IPS DF 6.9 (cell line): ENCODE measurements at places on chromosomes 6 and 20.

- DNase-seq = no peak
Measured at GRCh38 chr20:37526238-37526838, 1.3 kb downstream of the BLCAP start.

DNA sequence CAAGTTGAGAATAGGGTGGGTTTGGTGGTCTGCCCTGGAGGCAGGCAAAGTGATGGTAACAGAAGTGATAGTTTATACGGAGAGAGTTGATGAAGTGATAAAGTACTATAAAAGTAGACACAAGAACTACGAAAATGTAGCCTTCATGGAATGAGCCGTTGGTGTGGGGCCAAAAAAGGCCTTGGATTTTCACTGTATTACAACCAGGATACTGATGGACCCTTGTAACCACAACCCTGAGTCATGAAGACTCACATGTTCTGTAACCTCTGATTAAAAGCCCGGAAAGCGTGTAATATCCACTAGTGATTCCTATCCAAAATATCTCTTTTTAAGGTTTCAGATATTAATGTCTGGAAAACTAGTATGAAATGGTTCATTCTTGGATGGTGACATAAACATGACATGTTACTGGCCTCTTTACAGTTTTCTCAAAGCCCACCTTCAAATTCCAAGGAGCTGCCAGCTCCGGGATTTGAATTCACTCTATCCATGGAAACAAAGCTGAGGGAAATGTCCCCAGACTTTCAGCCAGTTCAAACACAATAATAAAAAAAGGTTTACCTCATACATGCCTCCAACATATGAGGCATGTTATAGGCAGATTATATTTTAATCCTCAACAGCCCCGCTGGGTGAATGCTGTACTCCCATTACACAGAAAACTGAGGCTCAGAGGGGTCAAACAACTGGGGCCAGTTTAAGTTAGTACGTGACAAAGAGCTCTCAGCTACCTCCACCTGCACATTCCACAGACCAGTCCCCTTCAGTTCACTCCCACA, 55.4 kb downstream of the MRPL14 start:
- no peak for DNase-seq

GRCh38 chr6:41858703-41859102, 36.5 kb downstream of the USP49 start:
- DNase-seq = no peak

DNA sequence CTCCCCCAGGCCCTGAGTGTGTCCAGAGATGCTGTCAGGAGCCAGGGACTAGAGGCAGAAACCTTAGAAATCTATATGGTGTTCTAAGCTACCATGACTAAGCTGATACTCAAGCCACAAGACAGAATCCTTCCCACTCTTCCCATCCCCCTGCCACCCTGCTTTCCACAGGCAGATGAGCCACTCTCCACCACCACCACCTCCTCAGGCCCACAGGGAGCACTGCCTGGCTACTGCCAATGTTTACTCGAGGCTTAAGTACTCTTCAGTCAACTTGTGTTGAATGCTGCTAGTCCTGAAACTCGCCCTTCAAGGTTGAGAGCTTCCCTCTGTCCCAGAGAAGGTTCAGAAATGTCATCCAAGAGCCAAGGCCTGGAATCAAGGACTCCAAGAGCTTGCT, 56.2 kb downstream of the CENPW start:
- DNase-seq = no peak

DNA sequence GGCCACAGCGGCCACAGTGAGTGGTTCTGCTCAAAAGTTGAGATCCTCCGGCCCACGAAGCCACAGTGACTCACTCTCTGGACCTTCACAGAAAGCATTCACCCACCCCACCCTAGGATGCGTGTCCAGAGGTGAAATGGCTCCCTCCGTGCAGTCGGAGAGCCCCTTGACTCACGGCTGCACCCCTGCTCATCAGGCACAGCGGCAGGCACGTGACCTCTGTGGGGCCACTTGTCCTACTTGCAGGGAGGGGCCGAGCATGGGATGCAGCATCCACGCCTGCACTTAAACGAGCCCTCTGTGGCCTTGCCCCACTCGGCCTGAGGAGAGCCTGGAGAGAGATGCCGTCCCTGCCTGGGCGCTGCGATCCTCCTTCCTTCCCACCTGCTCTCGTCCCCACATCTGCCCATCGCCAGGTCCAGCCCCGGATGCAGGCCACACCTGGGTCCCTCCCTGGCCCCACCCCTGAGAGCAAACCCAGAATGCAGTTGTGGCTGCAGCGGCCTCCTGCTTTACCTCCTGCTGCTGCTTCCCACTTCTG, 28.7 kb downstream of the NTSR1 start:
- DNase-seq = no peak

DNA sequence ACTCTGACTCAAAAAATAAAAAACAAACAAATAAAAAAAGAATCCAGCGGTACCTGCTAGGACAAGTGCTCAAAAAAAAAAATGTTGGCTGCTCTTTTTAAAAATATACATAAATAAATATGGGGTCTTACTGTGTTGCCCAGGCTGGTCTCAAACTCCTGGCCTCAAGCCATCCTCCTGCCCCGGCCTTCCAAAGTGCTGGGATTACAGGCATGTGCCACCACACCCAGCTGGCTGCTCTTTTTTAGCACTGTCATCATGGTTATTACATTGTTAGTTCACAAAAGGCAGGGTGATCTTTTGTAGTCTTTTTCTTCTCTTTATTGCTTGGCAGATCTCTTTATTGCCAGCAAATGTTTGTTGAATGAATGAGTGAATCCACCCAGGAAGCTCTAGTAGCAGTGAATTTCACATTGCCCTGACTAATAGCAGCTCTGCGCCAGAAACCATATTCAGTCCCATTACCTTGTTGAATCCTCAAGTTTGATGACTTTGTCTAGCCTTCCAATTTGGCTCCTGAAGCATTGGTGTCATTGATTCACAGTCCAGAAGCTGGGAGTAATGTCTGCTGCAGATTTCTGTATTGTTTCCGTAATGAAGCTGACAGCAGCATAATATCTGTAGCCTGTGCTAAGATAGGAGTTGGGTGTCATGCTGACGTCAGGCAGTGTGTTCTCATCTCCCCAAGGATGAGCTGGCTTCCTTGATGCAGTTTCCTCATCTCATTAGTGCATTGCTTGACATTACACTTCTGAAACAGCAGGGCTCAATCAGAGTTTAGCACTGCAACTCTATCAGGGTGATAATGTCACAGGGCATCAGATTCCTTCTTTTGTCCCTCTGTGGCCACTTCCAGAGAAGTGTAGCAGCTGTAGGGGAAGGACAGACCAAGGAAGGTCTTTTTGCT, 84.9 kb upstream of the TGM3 start:
- no peak for DNase-seq

DNA sequence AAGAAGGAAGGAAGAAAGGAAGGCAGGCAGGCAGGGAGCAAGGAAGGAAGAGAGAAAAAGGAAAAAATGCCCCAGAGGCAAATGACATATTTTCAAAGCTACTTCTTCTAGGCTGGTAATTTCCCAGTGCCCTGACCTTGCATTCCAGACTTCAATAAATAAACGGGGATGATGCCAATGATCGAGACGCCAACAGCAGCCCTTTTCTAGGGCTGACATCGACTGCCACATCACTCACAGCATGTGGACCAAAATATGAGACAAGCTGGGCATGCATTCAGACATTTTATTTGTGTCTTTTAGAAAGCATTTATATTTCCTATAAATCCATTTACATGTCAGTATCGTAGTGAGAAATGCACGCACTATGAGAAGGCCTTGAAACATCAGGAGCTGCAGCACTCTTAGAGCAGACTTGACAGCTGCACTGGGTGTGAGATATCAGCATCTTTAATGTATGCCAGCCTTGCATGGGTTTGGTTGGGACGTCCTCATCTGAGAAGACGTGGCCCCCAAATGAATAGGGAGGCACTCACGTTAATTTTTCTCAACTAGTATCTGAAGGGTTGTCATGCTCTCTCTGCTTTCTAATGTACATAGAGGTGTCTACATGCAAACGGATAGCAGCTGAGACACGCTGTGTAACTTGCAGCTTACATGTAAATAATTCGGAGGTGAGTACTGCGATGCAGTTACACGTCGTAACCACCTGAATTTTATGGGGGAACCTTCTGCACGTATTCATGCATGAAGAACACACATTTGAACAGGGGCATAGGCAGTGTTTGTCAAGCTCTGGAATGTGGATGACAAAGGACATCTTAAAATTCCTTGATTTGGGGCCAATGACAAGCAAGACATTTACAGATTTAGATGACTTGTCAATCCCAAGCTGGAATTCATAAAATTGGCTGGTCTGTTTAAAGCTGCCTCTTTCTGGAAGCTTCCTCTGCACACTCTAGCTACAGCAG, 149.1 kb upstream of the AGPAT4 start:
- DNase-seq = no peak

GRCh38 chr6:42599558-42599957, 35.7 kb downstream of the UBR2 start:
- DNase-seq = no peak

GRCh38 chr20:40896814-40897700, 131.6 kb upstream of the TOP1 start:
- DNase-seq = no peak

GRCh38 chr6:120945905-120946594, 388.2 kb downstream of the TBC1D32 start:
- no peak for DNase-seq

DNA sequence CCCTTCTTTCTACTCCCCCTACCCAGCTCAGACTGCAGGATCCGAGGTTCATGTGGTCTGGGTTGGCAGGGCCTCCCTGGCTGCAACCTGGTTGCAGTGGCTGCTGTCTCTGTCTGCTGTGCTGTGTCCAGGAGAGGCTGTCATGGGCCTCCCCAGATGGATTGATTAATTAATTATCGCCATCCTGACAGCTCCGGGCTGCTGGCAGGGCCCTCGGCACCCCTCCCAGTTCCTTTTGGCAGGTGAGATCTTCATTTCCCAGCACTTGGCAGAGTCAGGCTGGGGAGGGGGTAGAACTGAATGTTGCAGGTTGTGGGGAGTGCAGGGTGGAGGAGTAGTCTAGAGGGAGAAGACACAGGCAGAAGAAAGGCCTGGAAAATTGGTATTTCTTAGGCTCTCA, 56.7 kb upstream of the ZFAND3 start:
- DNase-seq = no peak

DNA sequence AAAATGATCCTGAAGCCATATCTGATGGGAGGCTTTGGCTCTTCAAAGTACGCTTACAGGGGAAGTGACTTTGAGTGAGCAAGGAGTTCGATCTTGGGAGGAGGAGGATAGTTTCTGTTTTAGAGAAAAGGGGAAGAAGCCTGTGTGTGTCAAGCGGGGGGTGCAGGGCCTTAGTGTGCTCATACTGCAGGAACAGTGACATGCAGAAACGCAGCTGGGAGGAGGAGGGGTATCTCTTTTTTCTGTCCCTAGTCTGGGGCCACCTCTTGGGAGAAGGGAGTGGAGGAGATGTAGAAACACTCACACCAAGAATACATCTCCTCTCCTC, 19.8 kb downstream of the SIRPD start:
- DNase-seq = no peak

DNA sequence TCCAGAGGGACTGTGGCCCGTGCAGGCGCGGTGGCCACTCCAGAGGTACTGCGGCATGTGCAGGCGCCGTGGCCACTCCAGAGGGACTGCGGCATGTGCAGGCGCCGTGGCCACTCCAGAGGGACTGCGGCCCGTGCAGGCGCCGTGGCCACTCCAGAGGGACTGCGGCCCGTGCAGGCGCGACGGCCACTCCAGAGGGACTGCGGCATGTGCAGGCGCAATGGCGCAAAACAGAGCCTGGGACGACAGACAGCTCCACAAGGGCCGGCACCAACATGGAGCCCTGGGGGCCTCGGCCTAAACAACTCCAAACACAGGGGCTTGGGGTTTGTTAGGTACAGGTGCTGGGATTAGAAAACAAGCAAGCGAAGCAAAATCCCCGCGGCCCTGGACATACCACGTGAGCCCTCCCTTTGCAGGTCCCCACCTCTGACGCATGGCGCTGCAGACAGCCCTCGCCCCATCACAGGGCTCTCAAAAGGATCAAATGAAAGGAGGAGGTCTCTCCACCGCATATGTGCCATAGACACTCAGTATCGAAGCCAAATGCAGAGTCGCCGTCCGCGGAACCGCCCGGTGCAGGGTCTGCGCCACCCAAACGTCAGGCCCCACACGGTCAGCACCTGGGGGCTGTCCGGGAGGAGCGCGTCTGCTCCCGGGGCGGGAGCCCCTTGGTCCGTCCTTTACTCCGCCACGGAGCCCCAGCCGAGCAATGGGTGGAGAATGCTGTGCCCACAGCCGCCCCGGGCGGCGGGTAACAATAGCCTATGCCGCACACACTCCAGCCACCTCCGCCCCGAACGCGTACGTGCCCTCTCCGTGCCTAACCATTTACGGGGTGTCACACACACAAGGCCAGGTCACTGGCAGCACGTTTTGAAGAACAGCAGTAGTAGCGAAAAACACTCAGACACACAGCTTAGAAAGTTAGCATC, 85.7 kb downstream of the TAF4 start:
- DNase-seq = no peak

- no peak for DNase-seq
Measured at GRCh38 chr6:133683308-133683580, 205.7 kb upstream of the TCF21 start.

- no peak for DNase-seq
Measured at GRCh38 chr6:38352636-38353035, 287.1 kb downstream of the BTBD9 start.

DNA sequence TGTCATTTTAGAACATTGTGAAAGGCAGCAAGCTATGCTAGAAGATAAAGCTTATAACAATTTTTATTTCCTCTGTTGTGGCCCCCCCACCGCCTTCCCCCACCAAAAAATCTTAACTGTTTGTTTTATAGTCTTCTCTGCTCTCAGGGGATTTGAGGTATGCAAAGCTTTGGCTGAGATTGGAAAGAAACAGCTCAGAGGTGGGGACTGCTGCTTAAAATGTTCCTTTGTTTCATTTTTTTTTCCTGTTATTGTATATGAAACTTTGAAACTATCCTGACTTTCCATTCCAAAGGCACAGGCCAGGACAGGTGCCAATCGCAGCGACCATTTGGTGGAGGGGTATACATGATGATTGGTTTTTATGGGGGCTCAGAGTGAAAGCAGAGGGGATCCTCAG, 114.7 kb upstream of the PHACTR1 start:
- no peak for DNase-seq

DNA sequence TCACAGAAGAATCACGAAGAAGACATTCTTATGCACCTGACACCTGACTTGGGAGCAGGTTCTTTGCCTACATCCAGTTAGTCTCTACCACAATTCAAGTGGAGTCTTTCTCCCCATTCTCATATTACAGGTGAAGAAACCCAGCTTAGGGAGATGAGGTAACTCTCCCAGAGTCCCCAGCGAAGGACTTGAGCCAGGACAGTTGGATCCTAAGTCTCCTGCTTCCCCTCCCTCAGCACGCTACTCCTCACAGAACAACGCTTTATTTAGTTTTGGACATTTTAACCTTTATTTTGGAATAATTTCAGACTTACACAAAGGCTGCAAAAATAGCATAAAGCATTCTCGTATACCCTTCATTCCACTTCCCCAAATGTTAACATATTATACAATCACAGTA, 824 bp upstream of the CSTL1 start:
- no peak for DNase-seq

GRCh38 chr20:51789434-51789833, 12.9 kb downstream of the SALL4 start:
- DNase-seq = no peak

DNA sequence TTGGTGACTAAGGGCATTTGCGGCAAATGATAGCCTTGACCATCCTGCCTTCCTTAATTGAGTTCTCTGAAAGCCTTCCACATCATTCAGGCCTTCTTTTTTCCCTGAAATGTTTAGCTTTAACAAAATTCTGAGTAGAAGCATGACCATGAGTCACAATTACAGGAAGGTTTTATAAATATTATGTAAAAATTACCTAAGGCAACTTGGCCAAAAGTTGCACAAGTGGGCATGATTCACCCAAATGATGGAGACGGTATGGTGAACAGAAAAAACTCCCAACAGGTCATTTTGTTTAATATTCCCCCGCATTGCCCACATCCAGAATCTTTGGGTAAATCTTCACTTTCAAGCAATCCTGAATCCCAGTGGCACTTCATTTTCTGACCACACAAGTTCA, 37.0 kb downstream of the MC3R start:
- DNase-seq = no peak
